ENCODE measurements at places on chromosomes 12 and 14. TPM values are rescaled to one million over a fixed set of nuclear protein-coding genes. Genes with fewer than 3 reads are reported as not detected.
A peak's percentile ranks its signal among the peaks of the same experiment; 100 is the strongest.

- DNase-seq = no peak
Measured at GRCh38 chr14:59474172-59474571, 9.0 kb upstream of the GPR135 start.

DNA sequence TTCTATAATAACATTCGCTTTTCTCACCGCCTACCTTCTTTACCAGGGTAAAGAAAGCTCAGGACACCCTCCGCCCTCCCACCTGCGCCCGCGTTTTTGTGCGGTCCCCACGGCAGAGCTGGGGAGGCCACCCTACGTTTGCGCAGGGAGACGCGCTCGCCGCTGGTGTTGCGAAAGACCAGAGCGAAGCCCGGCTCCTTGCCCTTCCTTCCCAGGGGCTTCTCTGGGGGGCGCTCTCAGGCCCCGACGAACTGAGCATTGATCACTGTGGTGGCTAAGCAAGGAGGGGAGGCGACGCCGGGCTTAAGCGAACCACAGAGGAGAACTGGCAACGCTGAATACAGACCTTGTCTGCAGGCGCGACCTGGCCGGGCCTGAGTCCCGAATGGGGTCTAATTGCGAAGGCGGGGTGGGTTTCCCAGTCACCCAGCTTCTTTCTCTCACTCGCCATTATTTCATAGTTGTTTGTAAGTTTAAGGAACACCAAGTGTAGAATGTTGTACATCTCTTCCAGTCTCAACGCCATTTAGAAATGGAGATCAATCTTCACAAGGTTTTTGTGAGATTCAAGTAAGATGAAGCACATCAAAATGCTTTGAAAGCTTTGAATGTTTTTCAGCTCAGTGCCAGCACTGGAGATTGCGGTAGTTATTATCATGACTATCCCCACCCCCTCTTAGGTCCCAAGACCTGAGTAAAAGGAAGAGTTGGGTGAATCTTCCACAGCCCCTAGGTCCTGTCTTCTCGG is 1.7 kb upstream of the NKX2-1 start:
- no peak for DNase-seq

GRCh38 chr12:52007158-52007921 is 594 bp downstream of the TAMALIN start:
- no peak for DNase-seq

- peak; percentile 73 for DNase-seq
Measured at GRCh38 chr14:23483236-23483854, 13.8 kb downstream of the NGDN start.

DNA sequence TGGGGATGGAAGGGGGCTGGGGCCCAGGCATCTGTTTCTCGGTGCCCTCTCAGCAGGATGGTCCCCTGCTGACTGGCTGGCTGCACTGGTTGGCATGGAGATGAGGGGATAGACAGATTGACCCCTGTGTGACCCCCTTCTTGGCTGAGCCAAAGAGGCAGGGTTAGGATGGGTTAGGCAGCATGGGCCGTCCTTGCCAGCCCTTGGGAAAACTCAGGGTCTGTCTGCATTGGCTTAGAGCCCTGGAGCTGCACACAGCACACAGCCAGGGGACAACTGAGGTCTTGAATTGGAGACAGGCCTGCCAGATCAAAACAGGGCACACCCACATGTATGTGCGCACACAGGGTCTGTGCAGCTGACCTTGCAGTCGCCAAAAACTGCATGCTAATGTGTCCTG is 11.2 kb upstream of the LRP1-AS start:
- DNase-seq = no peak

GRCh38 chr12:131589966-131590365 is 120.9 kb upstream of the SFSWAP start:
- no peak for DNase-seq

DNA sequence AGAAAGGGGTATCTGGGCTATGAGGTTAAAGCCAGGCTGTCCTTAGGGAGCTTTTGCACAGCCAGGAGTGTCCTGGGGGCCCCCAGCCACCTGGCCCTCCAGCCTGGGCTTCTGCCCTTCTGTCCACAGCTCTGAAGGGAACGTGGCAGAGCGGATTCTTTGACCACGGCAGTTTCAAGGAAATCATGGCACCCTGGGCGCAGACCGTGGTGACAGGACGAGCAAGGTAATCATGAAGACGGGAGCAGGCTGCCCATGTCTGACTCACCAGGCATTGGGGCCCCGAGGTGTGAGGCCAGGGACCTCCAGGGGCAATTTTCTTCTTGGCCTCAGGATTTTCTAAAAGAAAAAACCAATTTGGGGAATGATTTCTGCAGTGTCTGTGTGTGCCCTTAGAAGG is 53.1 kb downstream of the FOXN4 start:
- DNase-seq = no peak

DNA sequence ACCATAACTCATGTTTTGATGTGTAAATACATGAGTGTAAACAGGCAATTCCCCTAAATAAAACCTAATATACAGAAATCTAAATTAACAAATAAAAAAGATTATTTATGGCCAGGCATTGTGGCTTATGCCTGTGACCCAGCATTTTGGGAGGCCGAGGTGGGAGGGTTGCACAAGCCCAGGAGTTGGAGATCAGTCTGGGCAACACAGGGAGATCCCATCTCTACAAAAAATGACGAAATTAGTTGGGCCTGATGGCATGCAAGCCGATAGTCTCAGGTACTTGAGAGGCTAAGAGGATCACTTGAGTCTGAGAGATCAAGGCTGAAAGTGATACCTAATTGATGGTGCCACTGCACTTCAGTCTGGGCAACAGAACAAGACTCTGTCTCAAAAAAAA is 48.7 kb downstream of the BCAT1 start:
- DNase-seq = no peak

GRCh38 chr12:54622463-54623183 is 12.1 kb downstream of the LACRT start:
- no peak for DNase-seq

GRCh38 chr12:57173089-57173488 is 25.7 kb upstream of the LRP1-AS start:
- DNase-seq = no peak

DNA sequence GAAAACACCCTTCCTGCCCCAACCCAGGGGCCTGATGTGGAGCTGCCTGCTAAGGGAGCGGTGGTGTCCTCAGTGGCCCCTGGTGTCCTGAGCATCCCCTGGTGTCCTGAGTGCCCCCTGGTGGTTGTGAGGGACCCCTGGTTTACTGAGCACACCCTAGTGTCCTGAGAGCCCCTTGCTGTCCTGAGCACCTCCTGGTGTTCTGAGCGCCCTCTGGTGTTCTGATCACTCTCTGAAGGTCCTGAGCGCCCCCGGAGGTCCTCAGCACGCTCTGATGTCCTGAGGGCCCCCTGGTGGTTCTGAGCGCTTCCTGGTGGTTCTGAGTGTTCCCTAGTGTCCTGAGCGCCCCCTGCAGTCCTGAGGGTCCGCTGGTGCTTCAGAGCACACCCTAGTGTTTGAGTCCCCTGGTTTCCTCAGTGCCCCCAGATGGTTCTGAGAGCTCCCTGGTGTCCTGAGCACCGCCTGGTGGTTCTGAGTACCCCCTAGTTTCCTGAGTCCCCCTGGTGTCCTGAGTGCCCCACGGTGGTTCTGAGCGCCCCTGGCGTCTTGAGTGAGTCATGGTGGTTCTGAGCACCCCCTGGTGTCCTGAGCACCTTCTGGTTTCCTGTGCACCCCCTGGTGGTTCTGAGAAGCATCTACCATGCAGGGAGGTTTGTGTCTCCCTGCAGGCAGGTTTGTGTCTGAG is 1004.2 kb downstream of the TMEM121 start:
- no peak for DNase-seq

- DNase-seq = no peak
Measured at GRCh38 chr14:93175492-93175891, 9.2 kb downstream of the MOAP1 start.

DNA sequence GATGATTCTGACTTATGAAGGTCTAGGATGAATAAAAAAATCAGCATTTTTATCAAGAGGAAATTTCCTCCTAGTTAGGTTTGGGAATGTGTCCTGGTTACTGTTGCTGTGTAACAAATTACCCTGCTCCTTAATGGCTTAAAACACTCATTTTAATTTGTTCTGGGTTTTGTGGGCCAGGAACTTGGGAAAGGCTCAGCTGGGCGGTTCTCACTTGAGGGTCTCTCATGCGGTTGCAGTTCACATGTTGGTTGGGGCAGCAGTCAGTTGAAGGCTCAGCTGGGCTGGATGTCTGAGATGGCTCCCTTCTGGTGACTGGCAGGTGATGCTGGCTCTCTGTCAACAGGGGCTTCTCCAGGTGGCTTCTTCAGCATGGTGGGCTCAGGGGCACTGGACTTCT is 214.6 kb downstream of the RBM19 start:
- DNase-seq = no peak

DNA sequence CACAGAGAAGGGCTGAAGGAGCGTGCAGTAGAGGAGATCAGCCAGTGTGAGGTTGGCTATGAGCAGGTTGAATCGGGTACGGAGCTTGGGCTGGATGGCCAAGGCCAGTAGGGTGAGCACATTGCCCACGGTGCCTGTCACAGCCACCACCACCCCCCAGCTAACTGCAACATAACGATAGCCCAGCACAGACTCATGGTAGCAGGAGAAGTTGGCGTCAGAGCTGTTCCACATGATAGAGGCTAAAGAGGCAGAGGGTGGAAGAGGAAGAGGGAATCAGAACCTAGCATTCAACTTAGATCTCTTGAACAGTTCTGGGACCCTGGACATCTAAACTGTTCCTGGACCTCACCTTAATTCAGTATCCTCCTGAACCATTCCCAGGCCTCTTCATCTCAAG is 668 bp downstream of the GPR84 start:
- no peak for DNase-seq

DNA sequence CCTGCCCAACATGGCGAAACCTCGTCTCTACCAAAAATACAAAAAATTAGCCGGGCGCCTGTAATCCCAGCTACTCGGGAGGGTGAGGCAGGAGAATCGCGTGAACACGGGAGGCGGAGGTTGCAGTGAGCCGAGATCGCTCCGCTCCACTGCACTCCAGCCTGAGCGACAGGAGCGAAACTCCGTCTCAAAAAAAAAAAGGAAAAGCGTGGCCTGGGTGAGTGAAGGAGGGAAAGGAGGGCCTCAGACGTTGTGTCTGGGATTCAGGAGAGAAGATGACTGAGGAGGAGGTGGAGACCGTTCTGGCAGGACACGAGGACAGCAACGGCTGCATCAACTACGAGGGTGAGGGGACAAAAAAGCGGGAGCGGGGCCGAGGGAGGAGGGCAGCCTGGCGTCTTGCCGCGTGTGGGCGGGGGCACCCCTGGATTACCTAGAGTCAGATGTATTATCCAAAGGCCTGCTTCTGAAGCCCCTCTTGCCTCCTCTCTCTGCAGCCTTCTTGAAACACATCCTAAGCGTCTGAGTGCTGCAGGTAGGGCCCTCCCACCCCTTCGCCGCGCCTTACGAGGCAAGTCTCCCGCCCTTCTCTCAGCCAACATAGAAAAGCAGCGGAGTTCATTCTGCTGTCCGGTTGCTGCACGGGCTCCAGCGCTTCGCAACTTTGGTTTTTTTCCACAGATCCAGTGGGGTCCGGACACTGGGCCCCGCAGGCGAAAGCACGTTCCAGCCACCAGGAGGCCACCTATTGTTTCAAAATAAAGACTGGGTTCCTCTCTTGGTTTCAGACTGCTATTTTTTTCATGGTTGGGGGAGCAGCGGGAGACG is 744 bp upstream of the MYL6 start:
- DNase-seq = peak; percentile 56

- DNase-seq = no peak
Measured at GRCh38 chr12:40921563-40922163, 229.4 kb downstream of the CNTN1 start.

DNA sequence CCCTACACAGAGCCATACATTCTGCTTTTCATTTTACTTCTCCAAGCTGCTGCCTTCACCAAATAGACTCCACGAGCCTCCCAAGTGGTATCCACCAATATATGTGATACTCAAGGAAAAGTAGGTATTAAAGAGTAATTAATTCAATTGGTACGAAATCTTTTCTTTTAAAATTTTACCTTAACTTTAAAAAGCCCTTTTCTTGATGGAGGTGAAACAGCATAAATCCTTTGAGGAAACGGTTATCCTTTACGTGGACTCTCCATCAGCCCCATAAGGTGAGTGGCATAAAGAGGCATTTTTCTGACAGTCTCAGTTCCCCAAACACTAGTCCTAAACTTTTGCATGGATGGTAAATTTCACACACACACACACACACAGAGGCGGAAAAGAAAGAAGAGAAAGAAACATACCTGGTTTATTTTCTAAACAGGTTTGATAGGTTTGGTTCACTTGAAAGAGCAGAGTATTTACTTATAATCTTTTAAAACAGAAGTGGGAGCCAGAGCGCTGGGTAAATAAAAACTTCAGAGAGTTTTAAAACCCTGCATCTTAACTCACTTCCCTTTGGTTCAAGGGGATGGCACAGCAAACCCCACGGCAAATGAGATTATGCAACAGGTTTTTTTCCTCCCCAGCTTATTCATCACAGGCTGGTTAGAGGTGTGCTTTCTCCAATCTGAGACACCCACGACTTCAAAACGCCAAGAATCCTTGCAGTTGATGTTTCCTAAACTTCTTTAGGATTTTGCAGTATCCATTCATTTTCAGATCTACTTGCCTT is 1.9 kb downstream of the DUSP16 start:
- peak; percentile 27 for DNase-seq

DNA sequence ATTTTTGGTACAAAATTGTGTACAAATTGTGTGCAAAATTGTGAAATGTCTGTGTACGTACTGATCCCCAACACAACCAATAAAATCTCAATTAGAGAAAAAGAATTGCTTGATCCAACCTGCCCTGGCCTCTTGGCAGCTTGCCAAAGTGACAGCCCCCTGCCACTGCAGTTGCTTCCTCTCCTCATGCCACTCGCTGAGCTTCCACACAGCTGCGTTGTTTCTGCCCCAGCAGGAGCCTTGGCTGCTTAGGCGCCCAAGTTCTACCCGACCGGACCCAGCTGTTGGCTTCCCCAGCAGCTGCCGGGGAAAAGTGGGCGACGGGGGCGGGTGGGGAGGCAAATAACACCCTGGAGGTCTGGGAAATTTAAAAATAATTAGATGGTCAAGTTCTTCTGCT is 171.8 kb upstream of the ATF7IP start:
- DNase-seq = no peak

DNA sequence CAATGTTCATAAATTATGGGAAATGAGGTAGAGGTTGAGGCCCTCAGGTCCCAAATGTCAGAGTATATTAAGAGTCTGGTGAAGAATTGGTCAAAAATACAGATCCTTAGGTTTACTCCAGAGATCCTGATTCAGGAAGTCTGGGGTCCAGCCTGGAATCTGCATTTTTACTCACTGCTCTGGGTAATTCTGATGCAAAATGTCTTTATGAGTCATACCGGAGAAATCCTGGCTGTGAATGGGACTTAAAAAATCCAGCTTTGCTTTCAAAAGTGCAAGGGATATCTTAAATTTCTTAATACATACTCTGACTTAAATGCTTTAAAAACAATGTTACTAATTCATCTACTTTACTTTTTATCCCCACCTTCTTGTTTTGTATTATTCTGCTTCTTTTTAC is 74.5 kb downstream of the FERMT2 start:
- DNase-seq = no peak

Gene PKP2
- total RNA-seq = 4.7 TPM

Gene SLC6A13
- total RNA-seq = 10.0 TPM

Gene C12orf56
- not detected for total RNA-seq

Gene RNFT2
- total RNA-seq = 36.0 TPM

Gene ADGRD1
- 1.9 TPM for total RNA-seq

Gene C14orf132
- total RNA-seq = 72.5 TPM

Gene COX14
- 11.1 TPM for total RNA-seq

Gene MUCL1
- total RNA-seq = not detected

Gene ENDOU
- total RNA-seq = not detected

All from occipital lobe (tissue), 3 donors.